ENCODE measurements at places on chromosomes 11 and 22. TPM values are rescaled to one million over a fixed set of nuclear protein-coding genes. Genes with fewer than 3 reads are reported as not detected.

DNA sequence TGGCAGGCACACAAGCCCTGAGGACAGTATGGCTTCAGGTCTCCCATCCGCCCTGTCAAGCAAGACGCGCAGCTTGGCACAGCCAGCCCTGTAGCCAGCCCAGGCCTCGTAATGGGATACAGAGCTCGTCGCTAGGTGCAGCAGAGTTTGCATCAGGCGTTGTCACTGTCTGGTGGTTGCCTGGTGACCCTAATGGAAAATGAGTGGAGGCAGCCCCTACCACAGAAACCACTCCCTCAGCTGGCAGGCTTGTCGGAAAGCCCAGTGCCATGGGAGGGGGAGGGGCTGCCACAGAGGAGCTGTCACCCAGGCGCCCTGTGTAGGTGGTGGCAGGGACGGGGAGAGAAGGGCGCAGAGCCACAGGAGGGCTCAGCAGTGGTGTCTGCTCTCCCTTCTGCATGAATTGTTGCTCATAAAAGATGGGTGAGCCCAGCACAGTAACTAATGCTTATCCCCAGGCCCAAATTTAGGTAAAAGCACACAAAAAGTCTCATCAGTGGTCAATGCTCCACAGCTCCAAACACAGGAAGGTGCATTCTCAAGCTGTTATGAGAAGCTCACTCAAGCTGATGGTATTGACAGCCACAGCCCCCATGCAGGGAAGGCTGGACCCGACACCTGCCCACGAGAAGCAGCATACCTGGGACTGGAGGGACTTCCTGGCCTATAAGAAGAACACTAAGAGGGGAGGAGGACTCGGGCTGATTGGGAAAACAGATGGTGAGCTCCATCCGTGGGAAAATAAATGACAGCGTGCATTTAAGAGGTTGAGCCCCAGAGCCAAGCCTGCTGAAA lies 164.6 kb downstream of the ETS1 start:
- DNase-seq: no peak

GRCh38 chr11:36803084-36803483 lies 205.0 kb upstream of the RAG2 start:
- DNase-seq: no peak

Gene OPCML
- 7.9 TPM for total RNA-seq

DNA sequence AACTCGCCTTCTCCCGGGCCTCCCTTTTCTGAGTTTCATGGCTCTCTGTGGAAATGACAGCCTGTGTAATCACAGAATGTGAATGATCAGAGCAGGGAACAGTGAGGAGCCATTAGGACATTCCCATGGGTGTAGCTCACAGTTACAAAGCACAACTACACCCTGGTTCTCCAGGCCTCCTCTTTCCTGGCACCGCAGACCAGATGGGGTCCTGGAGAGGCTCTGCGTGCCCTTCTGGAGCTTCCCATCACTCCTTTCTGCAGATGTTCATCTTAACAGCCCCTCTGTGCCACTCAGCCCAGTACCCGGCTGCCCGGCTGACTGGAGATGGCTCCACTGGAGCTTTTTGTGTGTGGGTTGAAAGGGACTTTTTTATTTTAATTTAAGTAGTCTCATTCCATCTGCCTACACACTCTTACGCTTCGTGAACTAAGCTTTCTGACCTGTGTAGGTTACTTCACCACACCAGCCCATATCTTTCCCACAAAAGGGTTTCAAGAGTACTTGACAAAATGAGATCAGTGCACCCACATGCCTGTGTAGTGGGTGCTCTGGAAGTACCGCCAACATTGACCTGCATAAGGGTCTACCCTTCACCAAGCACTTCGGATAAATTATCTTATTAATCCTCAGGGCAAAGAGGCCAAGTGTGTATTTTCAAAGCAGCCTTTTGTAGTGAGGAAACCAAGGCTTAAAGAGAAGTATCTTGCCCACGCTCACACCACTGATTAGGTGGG lies 29.8 kb downstream of the SREBF2 start:
- peak; percentile 51 for DNase-seq

Measured in astrocyte (in vitro differentiated cells and primary cell).